CD4-positive, alpha-beta T cell treated with Interferon gamma for 1 hour (primary cell): ENCODE measurements at places on chromosomes 6 and 20.

DNA sequence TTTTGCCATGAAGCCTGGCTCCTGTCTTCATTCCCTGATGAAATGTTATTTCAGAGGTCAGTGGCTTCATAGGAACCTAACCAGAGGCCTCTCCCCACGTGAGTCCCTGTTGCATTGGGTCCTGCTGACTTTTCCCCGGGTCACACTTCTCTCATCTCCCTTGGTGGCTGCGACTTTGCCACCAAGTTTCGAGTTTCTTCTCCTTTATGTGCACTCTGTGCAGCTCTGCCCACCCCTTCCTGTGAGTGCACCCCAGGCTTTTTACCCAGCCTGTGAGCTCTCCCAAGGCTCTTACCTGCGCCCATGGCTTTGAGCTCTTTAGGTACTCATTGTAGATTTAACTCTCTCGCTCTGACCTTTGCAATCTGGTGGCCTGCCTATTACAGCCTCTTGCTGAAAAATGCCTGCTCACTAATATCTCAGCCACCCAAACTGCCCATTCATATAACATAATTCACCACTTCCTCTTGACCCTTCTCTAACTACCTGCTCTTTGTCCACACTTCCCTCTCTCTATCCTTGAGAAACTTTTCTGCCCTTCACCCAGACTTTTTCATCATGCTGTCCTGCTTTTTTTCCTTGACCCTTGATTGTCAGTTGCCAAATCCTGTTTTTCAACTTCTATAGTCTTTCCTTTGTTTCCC is 105.9 kb downstream of the SASH1 start:
- no peak for DNase-seq

GRCh38 chr6:83464381-83465140 is 33.7 kb upstream of the ME1 start:
- DNase-seq, result no peak

- DNase-seq, result no peak
These were observed 278.9 kb downstream of the ESR1 start for GRCh38 chr6:152086223-152086873.

- DNase-seq, result no peak
These were observed 4.8 kb downstream of the F13A1 start for GRCh38 chr6:6315660-6316059.

DNA sequence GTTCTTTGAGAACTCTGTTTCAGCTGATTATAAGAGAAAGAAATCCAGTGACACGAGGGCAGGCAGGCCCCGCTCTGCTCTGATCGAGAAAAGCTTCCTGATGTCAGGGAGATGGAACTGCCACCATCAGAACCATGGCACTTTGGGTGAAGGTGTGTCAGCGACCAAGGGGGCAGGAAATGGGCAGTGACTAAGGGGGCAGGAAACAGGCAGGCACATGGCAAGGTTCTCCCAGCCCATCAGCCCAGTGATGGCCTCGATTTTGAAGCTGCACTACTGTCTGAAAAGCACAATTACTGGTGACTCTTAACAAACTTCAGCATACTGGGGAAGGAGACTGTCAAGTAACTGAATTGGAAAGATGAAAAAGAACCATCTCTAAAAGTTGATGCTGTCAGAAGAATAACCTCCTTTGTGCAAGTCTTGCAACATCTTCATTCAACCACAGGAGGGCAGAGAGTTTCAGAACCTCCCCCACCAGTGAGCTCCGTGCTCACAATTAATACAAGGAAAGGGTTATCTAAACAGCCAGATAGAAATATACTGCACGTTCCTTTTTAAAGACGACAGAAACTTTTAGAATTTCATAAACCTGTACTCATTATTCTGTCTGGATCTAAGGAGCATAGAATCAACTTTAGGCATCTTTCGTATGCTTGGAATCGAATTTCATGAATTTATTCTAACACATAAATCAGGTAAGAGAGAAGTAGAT is 39.1 kb downstream of the TMX4 start:
- no peak for DNase-seq

DNA sequence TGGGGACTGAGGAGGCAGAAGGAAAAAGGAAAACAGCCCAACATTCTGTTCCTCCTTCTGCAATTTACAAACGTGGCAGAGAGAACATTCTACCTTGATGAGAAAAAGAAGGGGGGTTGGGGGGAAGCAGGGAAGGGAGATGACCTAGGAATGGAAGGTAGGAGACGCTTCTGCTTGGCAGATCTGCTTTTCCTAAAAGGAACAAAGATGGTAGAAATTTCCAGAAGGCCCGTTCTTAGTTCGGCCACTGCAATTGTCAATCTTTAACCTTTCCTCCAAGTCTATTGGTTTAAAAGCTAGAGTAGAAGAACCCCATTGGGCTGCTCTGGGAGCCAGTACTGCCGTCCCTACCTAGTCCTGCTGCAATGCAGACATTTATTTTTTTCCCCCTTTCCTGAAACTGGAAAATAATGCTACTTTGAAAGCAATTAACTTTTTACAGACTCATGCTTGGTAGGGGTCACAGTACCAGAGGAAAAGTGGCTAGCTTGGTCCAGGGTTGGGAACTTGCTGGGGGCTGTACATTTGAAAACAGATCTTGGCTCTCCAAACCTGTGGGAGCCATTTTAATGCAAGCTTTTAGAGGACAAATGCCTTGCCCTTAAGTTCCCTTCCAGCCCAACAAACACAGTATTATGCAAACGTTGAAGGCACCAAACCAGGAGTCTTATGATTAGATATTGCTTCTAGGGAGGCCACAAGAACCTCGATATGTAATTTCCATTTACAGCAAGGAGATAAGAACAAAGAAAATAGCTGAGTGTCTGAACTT is 2.6 kb downstream of the ZMYND8 start:
- no peak for DNase-seq

GRCh38 chr20:50366270-50367103 is 143.7 kb upstream of the PTPN1 start:
- DNase-seq, result no peak

- DNase-seq, result no peak
These were observed 273.4 kb downstream of the TSHZ2 start for GRCh38 chr20:53245574-53245973.

DNA sequence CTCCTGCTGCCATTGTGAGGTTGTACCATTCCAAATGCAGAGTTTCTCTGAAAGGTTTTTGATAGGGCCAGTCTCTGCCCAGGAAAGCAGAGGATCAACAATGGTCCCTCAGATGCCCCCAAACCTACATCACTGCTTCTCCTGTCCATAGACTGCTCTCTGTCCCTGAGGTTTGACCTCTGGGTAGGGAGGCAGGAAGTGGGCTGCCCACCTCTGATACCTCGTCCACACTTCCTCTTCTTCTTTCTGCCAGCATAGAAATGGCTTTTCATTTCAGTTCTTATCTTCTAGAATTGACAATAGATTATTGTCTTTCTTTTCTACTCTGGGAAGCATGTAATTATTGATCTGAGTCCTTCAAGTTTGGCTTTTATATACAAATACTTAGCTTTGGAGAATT is 170.6 kb downstream of the TRMT11 start:
- DNase-seq, result no peak

DNA sequence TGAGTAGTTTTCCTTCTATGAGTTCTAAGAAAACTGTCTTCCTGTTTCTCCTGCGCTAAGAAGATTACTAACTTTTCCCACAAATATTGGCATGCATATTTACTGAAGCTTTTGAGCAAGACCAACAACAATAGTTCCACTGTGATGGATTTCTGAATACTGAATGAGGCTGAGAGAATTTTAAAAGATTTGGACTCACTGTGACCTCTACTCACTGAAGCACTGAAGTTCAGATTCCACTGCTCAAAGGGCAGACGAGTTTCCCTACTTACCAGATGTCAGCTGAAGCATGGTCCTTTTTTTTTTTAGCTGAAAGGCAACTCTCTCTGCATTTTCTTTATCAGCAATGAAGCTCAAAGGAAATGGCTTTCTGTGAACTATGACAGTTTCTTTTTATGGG is 718.5 kb downstream of the RFPL4B start:
- DNase-seq, result no peak

DNA sequence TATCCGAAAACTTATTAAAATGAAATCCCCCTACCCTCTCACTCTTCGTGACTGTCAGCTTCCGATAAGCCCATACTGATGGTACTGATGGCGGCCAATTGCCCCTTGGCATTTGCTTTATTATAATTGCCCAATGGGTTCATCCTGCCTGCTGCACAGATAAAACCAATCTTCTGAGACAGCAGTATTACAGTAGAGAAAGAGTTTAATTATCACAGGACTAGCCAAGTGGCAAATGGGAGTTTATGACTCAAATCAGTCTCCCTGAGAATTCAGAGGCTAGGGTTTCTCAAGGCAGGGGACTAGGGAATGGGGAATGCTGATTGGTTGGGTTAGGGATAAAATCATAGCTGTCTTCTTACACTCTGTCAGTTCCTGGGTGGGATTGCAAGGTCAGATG is 259.5 kb downstream of the SOD2 start:
- DNase-seq, result no peak

DNA sequence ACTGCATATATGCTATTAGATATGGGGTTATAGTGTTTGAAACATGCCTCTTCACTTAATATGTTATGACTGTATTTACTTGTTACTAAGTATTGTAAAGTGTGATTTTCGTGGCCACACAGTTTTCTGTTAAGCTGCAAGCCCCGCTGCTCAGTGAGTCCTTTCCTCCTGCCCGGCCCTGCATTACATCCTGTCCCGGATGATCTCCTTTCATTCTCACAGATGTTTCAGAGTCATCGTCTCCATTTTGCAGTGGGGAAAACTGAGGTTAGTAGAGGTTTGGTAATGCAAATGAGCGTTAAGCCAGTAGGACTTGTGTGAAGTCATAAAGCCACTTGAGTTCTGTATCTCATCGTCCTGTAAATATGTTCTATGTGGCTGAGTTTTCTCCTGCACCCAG is 155.5 kb downstream of the CFAP61 start:
- no peak for DNase-seq

- no peak for DNase-seq
These were observed 70.9 kb downstream of the BMP7 start for GRCh38 chr20:57195469-57196100.

DNA sequence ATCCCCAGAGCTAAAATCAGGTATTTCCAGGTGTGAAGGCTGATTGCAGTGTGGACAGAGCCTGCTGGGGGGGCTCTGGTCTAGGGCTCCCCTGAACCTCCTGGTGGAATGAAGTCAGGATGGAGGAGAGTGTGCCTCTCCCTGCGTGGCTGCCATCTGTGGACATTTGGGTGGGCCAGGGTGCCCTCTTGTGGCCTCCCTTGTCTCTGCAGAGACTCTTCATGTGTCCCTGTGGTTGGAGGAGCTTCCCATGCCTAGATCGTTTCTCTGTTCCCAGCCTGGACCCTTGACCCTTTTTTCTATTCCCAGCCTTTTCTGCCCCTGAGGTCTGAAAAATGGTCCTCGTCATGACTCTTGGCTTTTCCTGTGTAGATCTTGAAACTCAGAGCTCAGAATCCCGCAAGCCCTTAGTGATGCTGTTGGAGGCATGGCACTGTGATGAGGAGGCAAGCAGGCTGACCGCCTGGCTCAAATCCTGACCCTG is 9.9 kb upstream of the PSMF1 start:
- DNase-seq, result peak; percentile 35

DNA sequence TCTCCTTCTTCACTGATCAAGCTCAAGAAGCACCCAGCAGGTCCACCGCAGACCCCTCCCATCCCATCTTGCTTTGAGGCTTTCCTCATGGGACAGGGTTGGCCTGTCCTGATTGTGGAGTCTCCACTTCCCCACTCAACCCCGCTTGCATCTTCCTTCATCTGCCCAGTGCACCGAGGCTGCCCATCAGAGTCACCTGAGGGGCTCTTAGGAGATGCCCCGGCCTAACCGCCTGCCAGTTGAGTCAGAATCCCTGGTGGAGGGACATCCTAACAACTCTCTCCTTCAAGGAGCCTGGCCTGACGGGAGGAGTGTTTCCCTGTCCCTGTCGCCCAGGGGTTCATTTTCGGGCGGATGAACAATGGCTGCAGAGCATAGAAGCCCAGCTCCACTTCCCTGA is 46.1 kb downstream of the RBM38 start:
- no peak for DNase-seq
